H1 (cell line): ENCODE measurements at places on chromosomes 3 and 15. TPM values are rescaled to one million over a fixed set of nuclear protein-coding genes. Genes with fewer than 3 reads are reported as not detected.

GRCh38 chr3:52774901-52775864 lies 2.2 kb upstream of the ITIH1 start:
- DNase-seq: no peak

DNA sequence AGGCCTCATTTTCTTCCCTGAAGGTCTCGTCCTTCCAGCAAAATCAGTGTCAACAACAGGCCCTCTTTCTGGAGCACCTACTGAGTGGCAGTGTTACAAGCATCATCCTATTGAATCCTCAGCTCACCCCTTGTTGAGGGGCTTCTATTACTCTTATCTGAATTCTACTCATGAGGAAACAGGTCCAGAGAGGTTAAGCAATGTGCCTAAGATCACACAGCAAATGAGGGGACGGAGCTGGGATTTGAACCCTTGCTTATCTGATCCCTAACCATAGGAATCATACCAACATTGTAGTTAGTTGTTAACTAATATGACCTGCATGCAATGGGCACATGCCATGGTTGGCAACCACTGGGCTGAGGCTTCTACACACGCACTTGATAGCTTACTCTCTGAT lies 63.0 kb downstream of the SLC6A6 start:
- DNase-seq: no peak

- DNase-seq: no peak
Observed at GRCh38 chr3:124092811-124093210, 100.9 kb upstream of the ROPN1 start.

DNA sequence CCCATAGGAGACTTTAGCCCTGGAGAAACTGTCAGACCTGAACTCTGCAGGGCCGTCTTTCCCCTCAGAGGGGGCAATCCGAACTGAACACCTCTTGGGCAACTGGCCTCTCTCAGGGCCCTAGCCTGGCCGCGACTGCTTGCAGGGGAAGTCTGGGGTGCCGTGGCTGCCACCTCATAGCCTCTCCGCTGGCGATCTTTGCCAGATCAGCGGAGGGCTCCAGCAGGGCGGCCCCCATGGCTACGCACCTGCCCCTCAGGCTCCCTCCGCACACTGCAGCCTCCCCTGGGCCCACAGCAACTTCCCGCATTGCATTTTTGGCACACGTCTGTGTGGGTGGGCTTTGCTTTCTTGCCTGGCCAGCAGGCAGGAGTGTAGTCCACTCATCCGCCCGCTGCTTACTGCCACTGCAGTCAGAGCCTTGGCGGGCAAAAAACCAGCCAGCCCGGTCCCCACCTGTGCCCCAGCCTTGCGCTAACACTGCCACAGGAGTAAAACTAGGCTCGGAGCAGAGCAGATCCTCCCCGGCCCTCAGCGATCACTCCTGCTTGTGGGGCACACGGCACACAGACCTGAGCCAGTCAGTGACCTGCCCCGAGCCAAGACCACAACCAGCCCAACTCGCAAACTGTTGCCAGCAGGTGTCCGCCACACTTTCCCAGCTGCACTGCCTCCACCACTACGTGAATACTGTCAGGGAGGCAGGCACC lies 266.8 kb upstream of the CBLB start:
- no peak for DNase-seq

GRCh38 chr15:67103432-67103831 lies 38.0 kb downstream of the SMAD3 start:
- no peak for DNase-seq

GRCh38 chr15:69666441-69666882 lies 213.8 kb downstream of the RPLP1 start:
- DNase-seq: no peak

- no peak for DNase-seq
Observed at GRCh38 chr3:181454451-181455027, 257.2 kb upstream of the SOX2 start.

GRCh38 chr15:40306908-40307307 lies 827 bp downstream of the PLCB2 start:
- no peak for DNase-seq

GRCh38 chr3:193978486-193978885 lies 157.5 kb upstream of the HES1 start:
- no peak for DNase-seq

DNA sequence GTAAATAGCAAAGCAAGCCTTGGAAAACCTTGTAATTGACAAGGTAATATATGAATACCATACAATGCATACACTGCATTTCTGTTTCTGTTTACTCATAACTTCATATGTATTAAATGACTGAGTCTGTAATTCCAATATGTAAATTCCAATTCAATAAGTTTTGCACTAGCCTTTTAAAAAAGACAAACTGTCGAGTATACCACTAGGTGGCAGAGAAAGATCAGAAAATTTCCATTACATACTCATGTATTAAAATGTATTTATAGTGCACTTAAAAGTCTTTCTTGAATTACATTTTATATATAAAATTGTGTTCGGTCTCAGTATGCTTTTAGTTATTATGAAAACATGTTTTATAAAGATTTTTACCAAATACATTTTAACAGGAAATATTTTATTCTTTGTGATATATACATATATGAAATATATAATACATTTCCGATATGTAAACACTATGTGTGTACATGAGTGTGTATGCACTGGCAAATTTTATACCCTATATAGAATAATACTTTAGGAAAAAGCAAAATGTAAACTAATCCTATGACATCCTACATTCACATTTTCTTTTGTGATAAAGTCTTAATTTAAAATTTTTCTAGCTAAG lies 216.8 kb downstream of the VGLL3 start:
- no peak for DNase-seq

- no peak for DNase-seq
Observed at GRCh38 chr3:115154611-115155010, 7.5 kb upstream of the ZBTB20 start.

DNA sequence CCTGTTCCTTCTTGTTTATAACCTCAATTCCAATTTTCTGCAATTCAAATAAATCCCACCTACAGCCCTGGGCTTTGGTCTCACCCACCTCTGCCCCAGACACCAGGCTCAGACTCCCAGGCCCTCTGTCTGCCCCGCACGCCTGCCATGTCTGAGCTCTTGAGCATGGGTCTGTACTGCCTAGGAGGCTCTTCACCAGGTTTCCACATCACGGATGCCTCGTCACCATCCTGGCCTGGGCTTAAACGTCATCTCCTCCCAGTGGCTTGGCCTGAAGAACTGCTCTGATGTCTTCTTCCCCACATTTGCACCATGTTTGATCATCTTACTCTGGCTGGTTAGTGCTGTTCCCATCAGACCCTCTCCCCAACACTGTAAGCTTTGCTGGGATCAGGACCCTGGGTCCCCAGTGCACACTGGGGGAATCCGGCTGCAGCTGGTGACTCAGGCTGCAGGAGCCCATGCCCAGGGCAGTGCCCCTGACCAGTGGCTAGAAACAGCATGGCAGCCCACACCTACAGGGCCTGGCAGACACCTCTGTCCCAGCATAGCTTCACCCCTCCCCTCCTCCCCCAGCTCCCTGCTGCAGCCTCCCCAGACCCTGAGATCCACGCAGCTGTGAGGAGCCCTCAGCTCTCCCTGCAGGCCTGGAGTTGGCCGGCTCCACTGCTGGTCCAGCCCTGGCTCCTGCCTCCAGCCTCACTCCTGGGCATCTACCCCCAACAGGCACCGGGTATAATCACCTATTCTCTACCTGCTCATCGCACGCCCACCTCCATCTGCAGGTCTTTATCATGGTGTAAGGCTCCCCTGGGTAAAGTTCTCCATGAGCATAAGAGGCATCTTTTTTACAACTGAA lies 162.8 kb upstream of the NSMCE3 start:
- DNase-seq: no peak

GRCh38 chr15:68328443-68328842 lies 50.9 kb downstream of the FEM1B start:
- DNase-seq: no peak

- DNase-seq: no peak
Observed at GRCh38 chr3:77456906-77457305, 417.0 kb downstream of the ROBO2 start.

DNA sequence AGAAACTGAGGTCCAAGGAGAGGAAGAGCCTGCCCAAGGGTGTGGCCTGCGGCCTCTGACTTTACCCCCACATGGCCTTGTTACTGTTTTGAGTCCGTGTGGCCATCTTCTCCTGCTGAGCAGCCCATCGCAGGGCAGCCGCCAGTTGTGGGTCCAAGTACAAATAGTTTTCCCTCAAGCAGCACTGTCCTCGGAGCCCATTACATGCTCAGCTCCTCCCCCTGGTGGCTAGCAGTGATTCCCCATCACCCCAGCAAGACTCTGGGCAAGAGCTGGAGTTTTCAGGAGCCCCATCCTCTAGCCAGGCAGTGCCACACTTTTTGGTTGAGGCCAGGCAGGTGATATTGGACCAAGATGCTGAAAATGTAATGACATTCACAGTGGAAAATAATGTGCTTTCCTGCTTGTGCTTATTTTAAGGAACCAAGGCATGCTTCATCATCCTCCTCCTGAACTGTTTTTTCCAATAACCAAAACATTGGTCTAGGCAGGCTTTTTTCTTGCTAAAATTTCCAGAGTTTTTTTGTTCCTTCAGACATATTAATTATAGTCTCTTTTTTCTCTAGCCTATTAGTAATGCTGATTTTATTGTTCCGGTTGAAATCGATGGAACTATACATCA lies 23.2 kb upstream of the VILL start:
- DNase-seq: peak; percentile 56

DNA sequence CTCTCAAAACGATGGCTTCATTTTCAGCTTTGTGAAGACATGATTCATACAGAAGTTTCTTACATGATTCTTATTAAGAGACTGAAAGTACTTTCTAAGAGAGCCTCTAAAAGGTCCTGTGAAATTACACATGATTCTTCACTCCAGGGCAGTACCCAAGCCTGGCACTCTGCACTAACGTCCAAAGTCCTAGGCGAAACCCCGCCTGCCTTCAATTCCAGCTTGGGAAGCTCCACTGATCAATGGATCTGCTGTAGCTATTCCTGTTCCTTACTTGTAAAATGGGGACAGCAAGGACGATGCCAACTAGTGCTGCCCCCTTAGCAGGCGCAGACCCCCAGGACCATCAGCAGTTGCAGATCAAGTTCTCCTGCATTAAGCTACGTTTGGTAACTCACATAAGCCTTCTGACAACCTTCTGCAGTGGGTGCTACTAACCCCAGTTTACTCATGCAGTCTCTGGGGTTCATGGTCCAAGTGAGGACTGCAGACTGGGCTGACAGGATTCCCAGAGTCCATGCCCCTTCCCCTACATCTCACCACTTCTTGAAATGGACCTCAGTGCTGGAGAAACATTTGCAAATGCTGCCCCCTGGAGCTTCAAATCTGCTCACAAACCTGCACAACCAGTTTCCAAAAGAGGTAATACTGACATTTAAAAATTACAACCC lies 10.6 kb downstream of the CHCHD4 start:
- DNase-seq: no peak

- DNase-seq: no peak
Observed at GRCh38 chr3:177221744-177222143, 24.5 kb upstream of the TBL1XR1 start.

- DNase-seq: no peak
Observed at GRCh38 chr3:185150561-185150960, 2.3 kb downstream of the C3orf70 start.

DNA sequence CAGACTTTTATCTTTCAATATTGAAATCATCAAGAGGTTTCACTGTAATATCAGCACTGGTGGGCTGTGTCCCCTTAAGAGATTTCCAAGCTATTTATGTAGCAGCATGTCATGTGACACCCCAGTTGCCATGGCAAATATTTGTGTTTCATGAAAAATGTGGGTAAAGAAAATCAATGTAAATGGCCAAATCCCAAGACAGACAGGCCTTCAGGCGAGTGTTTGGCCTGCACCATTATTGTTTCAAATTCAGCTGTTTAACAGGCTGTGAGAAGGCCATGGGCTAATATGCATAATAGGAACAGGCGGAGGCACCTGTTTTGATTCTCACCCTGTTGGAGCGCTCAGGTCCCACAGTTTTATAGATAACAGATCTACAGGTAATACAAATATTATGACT lies 104.2 kb downstream of the IQCH start:
- DNase-seq: no peak

DNA sequence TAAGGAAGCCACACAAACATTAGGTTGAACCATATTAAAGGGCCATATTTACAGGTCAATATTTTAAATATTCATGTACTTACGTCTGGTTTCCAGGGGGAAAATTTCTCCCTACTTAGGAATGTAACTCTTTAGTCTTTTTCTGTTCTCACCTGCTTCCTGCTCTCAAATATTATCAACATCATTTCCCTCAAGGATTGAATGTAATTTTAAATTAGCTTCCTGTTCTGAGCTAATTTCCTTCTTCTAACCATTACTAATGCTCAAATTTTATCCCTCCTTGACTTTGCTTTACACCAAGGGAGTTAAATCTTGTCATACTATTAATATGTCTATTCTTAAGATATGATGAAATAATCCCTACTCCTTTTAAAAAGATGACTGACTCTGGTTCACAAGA lies 103.4 kb upstream of the UBP1 start:
- no peak for DNase-seq

GRCh38 chr15:70187331-70187730 lies 89.6 kb upstream of the TLE3 start:
- DNase-seq: no peak

GRCh38 chr3:100954990-100955389 lies 38.2 kb downstream of the ABI3BP start:
- no peak for DNase-seq

GRCh38 chr15:74385733-74386132 lies 18.3 kb upstream of the CYP11A1 start:
- no peak for DNase-seq

DNA sequence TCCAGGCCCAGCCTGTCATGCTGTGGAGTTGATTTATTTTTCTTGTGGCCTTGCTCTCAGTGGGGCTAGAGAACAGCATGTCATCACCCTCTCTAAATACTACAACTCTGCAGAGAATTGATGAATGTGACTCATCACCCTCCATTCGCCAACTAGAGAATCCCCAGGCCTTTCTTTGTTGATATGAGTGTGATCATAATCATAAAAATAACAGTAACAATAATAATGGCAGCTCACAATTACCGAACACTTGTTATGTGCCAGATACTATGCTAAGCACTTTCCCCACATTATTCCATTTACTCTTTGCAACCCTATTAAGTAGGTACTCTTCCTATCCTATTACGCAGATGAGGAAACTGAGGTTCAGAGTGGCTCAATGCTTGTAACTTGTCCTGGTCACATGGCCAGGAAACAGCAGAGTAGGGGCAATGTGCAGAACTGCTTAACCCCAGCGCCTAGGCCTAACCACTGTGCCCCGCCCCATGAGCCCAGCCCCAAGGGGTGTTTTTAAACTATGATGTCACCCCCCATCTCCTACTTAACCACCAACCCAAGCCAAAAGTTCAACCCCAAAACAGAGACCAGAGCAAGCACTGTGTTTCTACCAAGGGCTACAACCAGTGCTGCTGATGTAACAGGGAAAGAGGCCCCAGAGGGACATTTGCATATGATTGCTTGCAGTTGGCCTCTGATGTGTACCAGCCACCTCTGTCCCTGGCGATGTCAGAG lies 104.5 kb downstream of the ADCY5 start:
- DNase-seq: no peak

SEMA3G gene
- 1.5 TPM in 2 replicates for total RNA-seq

TBCCD1 gene
- total RNA-seq: 13.4 and 13.9 TPM in 2 replicates

CPLX3 gene
- total RNA-seq: not detected in 2 replicates

ZNF502 gene
- 3.5 and 3.8 TPM in 2 replicates for total RNA-seq

RBPMS2 gene
- 238 and 243 TPM in 2 replicates for total RNA-seq

SH3GL3 gene
- 16.3 and 19.1 TPM in 2 replicates for total RNA-seq

LDHAL6B gene
- not detected in 2 replicates for total RNA-seq

CDCP1 gene
- 21.2 and 23.3 TPM in 2 replicates for total RNA-seq

CILP gene
- not detected in 2 replicates for total RNA-seq

STRIT1 gene
- 0.38 and 0.47 TPM in 2 replicates for total RNA-seq

MUC20 gene
- 0.24 TPM in 1 of 2 replicates, not detected in the other for total RNA-seq

ZNF662 gene
- not detected in 2 replicates for total RNA-seq

SLC7A14 gene
- 0.95 and 2.4 TPM in 2 replicates for total RNA-seq

IL20RB gene
- 1.6 and 2.6 TPM in 2 replicates for total RNA-seq

PLOD2 gene
- total RNA-seq: 25.7 and 28.7 TPM in 2 replicates

SLC22A14 gene
- not detected in 2 replicates for total RNA-seq
